ENCODE measurements at places on chromosomes 6 and 20. TPM values are rescaled to one million over a fixed set of nuclear protein-coding genes. Genes with fewer than 3 reads are reported as not detected.
A peak's percentile ranks its signal among the peaks of the same experiment; 100 is the strongest.

GRCh38 chr6:87342829-87343228 is 1.8 kb upstream of the C6orf163 start:
- H3K27me3 ChIP-seq: no peaks in the 10 kb centered on the region
- no peaks in the 10 kb centered on the region for H3K36me3 ChIP-seq
- H3K27ac ChIP-seq: no peak overlapping the region
- H3K4me1 ChIP-seq: peaks cover 7% of the 10 kb centered on the region
- no peak overlapping the region for H3K4me3 ChIP-seq

The CST4 gene
- total RNA-seq: not detected

GRCh38 chr6:25233226-25233625 is 45.9 kb upstream of the CARMIL1 start:
- H3K4me3 ChIP-seq: no peak overlapping the region
- H3K36me3 ChIP-seq: no peaks in the 10 kb centered on the region
- DNase-seq: no peak
- no peaks in the 10 kb centered on the region for H3K4me1 ChIP-seq
- H3K27ac ChIP-seq: no peak overlapping the region

The SIRPB1 gene
- 0.18 TPM for total RNA-seq

DNA sequence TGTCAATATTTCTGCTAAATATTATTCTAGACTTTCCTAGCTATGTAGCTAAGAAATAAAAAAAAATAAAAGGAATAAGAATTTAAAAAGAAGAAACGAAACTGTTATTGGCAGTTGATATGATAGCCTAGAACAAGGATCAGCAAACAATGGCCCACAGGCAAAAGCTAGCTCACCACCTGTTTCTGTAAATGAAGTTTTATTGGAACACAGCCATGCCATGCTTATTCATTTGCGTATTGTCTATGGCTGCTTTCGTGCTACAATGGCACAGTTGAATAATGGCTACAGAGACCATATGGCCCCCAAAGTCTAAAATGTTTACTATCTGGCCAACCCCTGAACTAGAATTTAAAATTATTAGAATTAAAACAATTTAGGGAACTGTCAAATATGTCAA is 952.6 kb upstream of the MAP3K7 start:
- no peaks in the 10 kb centered on the region for H3K36me3 ChIP-seq
- H3K27ac ChIP-seq: no peak overlapping the region
- no peak overlapping the region for H3K4me3 ChIP-seq
- no peaks in the 10 kb centered on the region for H3K27me3 ChIP-seq
- no peaks in the 10 kb centered on the region for H3K4me1 ChIP-seq

- no peaks in the 10 kb centered on the region for H3K36me3 ChIP-seq
- H3K27me3 ChIP-seq: no peaks in the 10 kb centered on the region
- H3K27ac ChIP-seq: no peak overlapping the region
- DNase-seq: no peak
- H3K4me1 ChIP-seq: no peaks in the 10 kb centered on the region
Observed at GRCh38 chr20:42576167-42576566, 613.5 kb downstream of the PTPRT start.

- DNase-seq: no peak
- no peak overlapping the region for H3K27ac ChIP-seq
- H3K27me3 ChIP-seq: no peaks in the 10 kb centered on the region
- no peaks in the 10 kb centered on the region for H3K36me3 ChIP-seq
Observed at GRCh38 chr6:155147958-155148663, 115.7 kb upstream of the CLDN20 start.

The TMEM200A gene
- not detected for total RNA-seq

DNA sequence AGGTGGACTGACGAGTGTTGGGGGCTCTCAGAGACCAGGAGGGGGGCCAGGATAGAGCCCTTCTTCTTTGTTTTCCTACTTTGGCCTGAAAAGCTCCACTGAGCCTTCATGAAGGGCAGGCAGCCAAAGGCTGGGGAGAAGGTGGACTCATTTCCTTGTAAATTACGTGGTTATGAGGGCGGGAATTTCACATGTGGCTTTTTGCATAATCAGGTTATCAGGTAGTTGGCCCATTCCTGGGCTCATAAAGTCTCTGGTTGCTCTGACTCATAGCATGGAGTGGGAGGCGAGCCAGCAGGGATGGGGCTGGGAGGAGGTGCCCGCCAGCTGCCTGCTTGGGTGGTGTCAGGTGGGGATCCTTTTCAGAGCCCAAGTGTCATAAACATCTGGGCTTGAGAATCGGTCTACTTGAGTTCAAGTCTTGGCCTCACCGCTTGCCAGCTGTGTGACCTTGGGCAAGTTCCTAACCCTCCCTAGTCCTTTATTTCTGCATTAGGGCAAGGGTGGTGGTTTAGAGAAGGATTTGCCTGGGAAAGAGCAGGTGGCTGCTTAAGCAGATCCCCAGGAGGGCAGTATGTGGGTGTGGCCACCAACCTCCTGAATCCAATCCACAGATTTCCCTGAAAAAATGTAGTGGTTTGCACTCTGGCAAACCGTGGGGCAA is 26.5 kb upstream of the RNF24 start:
- DNase-seq: no peak
- peaks cover 34% of the 10 kb centered on the region for H3K4me1 ChIP-seq

DNA sequence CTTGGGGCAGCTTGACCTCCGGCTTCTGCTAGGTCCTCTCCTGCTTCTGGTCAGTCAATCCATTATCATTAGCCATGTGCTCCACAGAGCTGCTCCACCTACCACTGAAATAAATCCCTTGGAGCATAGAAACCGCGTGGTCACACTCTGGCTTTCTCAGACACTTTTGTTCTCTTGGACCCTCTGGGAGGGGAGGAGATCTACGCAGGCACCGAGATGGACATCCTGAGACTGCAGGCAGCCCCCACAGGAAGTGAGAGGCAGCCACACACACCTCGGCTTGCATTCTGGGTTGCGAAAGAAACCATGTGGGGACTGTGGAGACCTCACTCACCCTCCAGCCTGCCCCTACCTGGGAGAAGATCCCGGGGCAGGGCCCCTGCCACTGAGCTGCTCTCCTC is 79.5 kb downstream of the FYN start:
- no peaks in the 10 kb centered on the region for H3K27me3 ChIP-seq
- peaks cover 80% of the 10 kb centered on the region for H3K4me1 ChIP-seq
- H3K4me3 ChIP-seq: no peak overlapping the region
- no peak for DNase-seq
- no peaks in the 10 kb centered on the region for H3K36me3 ChIP-seq

GRCh38 chr6:135257631-135258405 is 76.7 kb downstream of the MYB start:
- H3K27ac ChIP-seq: no peak overlapping the region
- DNase-seq: no peak
- H3K27me3 ChIP-seq: no peaks in the 10 kb centered on the region
- no peak overlapping the region for H3K4me3 ChIP-seq
- no peaks in the 10 kb centered on the region for H3K36me3 ChIP-seq

GRCh38 chr6:70163795-70164194 is 139.1 kb downstream of the COL9A1 start:
- DNase-seq: no peak
- no peak overlapping the region for H3K27ac ChIP-seq
- H3K4me3 ChIP-seq: no peak overlapping the region
- H3K36me3 ChIP-seq: no peaks in the 10 kb centered on the region
- no peaks in the 10 kb centered on the region for H3K27me3 ChIP-seq

DNA sequence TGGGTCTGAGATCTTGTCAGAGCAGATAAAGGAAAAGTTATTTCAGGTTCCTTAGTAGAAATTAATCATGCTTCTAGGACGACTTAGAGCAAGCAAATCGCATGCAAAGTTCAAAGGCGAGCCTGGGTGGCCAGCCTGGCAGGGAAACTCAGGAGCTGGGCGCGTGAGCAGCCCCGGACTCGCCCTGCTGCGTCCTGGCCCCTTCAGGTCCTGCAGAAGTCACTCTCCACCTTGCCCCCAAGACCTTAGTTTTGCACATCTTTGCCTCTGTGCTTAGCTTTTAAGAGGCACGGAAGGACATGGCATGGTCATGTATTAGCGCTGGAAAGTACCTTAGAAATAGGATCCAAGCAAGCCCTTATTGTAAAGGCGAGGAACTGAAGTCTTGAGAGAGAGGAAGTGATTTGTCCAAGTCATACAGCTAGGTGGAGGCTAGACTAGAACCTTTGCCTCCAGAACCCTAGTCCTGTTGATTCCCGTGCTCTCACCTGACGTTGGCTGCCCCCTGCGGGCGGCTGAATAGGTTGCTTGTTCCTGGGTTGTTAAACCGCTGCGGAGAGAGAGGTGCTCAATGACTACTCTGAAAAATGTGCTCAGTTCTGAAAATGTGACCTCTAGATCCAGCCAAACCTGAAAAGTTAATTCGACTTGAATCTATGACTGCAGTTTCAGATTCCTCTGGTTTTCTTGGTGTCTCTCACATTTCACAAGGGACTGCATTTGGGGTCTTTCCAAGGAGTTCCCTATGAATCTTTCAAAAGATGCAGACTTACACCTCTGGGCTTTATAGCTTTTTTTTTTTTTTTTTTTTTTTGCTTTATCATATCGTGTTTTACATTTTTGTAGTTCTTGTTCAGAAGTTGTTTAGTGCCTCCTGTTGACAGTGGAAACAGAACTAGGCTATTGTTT is 2.7 kb downstream of the MYB start:
- H3K4me1 ChIP-seq: peaks cover 39% of the 10 kb centered on the region
- peak; percentile 93 for DNase-seq
- no peaks in the 10 kb centered on the region for H3K27me3 ChIP-seq
- peak overlapping the region; percentile 80 for H3K4me3 ChIP-seq

DNA sequence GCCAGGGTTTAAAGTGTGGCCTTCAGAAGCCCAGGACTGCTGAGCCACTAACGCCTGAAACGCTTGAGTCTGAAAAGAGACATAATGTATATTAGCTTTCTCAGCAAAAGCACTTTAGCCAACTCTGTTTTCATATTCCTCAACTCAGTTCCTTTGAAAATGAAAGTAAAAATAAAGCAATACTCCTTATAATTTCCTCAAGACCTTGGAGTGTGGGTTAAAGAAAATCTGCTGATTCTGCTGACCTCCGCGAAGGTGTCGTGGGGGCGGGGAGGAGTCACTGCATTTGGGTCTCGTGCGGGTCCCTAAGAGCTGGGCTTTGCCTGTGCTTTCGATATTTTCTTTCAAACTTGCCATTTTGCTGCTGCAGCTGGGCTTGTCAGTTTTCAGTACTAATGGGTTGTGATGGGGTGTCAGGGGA is 142.2 kb upstream of the ARID1B start:
- no peak overlapping the region for H3K4me3 ChIP-seq
- no peaks in the 10 kb centered on the region for H3K36me3 ChIP-seq
- peak; percentile 2 for DNase-seq
- H3K27ac ChIP-seq: no peak overlapping the region

The KCNK15 gene
- total RNA-seq: not detected

GRCh38 chr20:59221707-59222252 is 58.2 kb downstream of the ZNF831 start:
- H3K4me1 ChIP-seq: no peaks in the 10 kb centered on the region
- H3K4me3 ChIP-seq: peak overlapping the region; percentile 39
- H3K27me3 ChIP-seq: no peaks in the 10 kb centered on the region
- H3K36me3 ChIP-seq: no peaks in the 10 kb centered on the region

DNA sequence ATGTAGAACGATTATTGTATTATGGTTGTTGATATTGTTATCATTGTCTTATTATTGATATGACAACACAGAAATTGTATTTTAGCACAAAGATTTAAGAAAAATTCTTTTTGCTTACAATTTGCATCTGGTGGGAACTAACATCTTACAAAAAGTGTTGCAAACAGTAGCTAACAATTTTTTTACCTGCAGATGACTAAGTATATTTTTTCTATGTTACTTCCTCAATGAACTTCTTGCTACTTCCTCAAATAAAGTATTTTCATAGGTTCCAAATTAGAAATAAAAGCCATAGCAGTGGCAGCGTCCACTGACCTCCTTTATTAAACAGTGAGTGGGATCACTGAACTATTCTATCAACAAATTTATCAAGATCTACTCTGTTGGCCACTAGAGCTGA is 847.0 kb downstream of the PHF3 start:
- H3K4me1 ChIP-seq: no peaks in the 10 kb centered on the region
- H3K27ac ChIP-seq: no peak overlapping the region
- no peak for DNase-seq
- no peaks in the 10 kb centered on the region for H3K36me3 ChIP-seq
- H3K27me3 ChIP-seq: no peaks in the 10 kb centered on the region

The RING1 gene
- total RNA-seq: 38.7 TPM

DNA sequence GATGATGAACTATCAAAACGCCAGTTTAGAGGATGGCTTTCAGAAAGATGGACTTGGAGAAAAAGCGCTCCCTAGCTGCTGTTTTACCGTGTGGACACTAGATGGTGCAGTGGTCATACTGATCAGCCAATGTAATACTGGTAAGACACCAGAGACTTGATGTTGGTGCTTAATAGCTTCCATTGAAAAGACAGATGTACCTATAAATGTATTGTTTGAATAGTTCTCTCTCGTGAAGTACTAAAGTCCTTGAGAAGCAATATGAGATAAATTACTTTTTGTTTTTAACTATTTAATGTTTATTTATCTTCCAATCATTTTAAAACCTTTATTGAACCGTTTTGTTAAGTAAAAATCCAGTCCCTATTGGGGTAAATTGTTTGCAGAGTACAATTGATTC is 63.9 kb upstream of the FUCA2 start:
- no peak overlapping the region for H3K4me3 ChIP-seq
- no peaks in the 10 kb centered on the region for H3K4me1 ChIP-seq
- no peaks in the 10 kb centered on the region for H3K27me3 ChIP-seq
- peak; percentile 85 for DNase-seq
- no peak overlapping the region for H3K27ac ChIP-seq
- no peaks in the 10 kb centered on the region for H3K36me3 ChIP-seq

- DNase-seq: no peak
- peaks cover 36% of the 10 kb centered on the region for H3K4me1 ChIP-seq
- no peaks in the 10 kb centered on the region for H3K27me3 ChIP-seq
Observed at GRCh38 chr6:108555399-108556052, 5.2 kb upstream of the FOXO3 start.

DNA sequence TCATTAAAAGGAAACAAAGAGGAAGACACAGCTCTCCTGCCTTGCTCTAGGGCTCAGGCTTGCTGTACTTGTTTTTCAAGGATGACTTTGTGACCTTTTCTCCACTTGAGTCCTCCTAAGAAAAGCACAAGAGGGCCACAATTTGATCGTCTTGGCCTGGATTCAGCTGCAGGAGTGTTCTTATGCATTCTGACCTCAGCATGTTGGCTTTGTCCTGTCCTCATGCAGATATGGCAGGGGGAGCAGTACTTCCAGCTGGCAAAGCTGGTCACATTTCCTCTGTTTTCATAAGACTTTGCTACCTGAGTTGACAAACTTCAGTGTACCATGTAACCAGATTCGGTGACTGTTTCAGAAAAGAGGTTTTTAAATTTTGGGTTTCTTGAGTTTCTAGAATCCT is 30.8 kb downstream of the KDM1B start:
- no peak overlapping the region for H3K27ac ChIP-seq
- H3K27me3 ChIP-seq: no peaks in the 10 kb centered on the region
- DNase-seq: no peak
- peaks cover 9% of the 10 kb centered on the region for H3K36me3 ChIP-seq
- H3K4me1 ChIP-seq: no peaks in the 10 kb centered on the region

The ABHD16A gene
- 92.1 TPM for total RNA-seq

The NRSN1 gene
- total RNA-seq: not detected

GRCh38 chr6:41577356-41578216 is 31.4 kb downstream of the FOXP4 start:
- H3K36me3 ChIP-seq: no peaks in the 10 kb centered on the region
- peaks cover 53% of the 10 kb centered on the region for H3K4me1 ChIP-seq
- H3K27me3 ChIP-seq: no peaks in the 10 kb centered on the region
- peak overlapping the region; percentile 57 for H3K27ac ChIP-seq

- H3K4me1 ChIP-seq: no peaks in the 10 kb centered on the region
- no peak for DNase-seq
- H3K36me3 ChIP-seq: no peaks in the 10 kb centered on the region
- H3K27me3 ChIP-seq: no peaks in the 10 kb centered on the region
- H3K4me3 ChIP-seq: no peak overlapping the region
- no peak overlapping the region for H3K27ac ChIP-seq
Observed at GRCh38 chr6:41009669-41010068, 29.4 kb downstream of the UNC5CL start.

All from Karpas-422 (cell line).